ENCODE measurements at places on chromosomes 2 and 18.

- no peak for DNase-seq
Observed at GRCh38 chr2:216430811-216431530, 18.7 kb downstream of the SMARCAL1 start.

DNA sequence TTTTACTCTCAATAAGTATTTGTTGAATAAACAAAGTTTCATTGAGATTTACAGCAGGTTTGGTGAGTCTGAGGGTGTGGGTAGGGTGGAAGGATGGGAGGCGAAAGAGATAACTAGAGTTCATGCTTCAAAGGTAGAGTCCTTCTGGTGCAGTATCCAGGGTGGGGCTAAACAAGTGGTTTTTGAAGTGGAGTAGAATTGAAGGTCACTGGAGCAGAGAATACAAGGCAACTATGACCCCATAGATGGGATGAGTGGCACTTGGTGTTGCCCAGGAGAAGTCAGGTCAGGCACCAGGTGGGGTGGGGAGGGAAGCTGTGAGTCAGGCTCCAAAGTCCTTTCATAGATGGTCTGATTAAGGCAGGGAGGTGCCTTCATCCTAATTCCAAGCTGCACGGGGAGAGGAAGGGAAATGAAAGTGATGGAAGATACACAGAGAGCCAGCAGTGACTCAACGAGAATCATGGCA, 6.6 kb upstream of the CAB39 start:
- no peak for DNase-seq

- no peak for DNase-seq
Observed at GRCh38 chr2:170707821-170708795, 7.0 kb upstream of the SP5 start.

- DNase-seq = no peak
Observed at GRCh38 chr2:99545604-99546003, 55.8 kb upstream of the REV1 start.

GRCh38 chr2:56483081-56483480, 299.3 kb downstream of the CCDC85A start:
- no peak for DNase-seq

GRCh38 chr2:9944330-9944758, 7.1 kb upstream of the GRHL1 start:
- DNase-seq = no peak
